ENCODE measurements at places on chromosomes 6 and 20. TPM values are rescaled to one million over a fixed set of nuclear protein-coding genes. Genes with fewer than 3 reads are reported as not detected.

DNA sequence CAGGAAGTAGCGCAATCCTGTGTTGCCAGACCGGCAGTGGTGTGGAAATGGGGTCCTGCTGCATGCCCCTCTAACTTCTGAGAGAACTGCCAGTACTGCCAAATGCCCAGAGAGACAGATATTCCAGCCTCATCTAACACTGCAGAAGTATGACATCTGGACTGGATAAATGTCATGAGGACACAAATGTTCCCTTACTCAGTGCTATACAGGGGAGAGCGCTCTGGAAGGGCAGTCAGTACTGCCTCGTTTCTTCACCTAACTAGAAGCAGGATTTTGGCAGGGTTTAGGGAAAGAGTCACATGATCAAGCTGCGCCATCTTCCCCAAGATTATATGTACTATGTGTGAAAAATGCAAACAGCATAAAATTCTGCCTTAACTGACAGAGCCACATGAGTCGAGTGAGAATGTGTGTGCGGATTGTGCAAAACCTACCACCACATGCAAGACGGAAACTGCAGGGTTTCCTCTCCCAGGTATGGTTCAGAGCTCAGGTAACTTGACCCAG is 59.7 kb downstream of the B4GALT5 start:
- H3K27ac ChIP-seq: no peak overlapping the region
- H3K36me3 ChIP-seq: peaks cover 33% of the 10 kb centered on the region
- no peak for DNase-seq
- no peaks in the 10 kb centered on the region for H3K27me3 ChIP-seq

The IL17A gene
- total RNA-seq: not detected

The LY86 gene
- total RNA-seq: not detected

DNA sequence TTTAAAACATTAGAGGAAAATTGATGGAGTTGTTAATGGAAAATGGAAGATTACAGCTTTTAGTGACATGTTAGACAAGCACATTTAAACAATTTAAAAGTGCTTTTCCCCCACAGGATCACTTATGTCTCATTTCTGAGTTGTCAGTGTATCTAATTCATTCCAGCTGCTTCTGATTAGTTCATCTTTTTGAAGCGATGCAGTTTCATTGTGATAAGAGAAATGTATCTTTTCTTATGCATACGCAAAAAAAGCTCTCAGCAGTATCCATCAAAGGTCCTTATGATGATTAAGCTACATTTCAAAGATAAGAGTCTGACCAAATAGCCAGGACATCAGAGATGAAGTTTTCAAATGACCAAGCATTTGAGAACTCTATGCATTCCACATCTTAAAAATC is 572.6 kb upstream of the SYNCRIP start:
- no peaks in the 10 kb centered on the region for H3K27me3 ChIP-seq
- H3K4me1 ChIP-seq: no peaks in the 10 kb centered on the region
- H3K27ac ChIP-seq: no peak overlapping the region
- no peak overlapping the region for H3K4me3 ChIP-seq
- DNase-seq: no peak

DNA sequence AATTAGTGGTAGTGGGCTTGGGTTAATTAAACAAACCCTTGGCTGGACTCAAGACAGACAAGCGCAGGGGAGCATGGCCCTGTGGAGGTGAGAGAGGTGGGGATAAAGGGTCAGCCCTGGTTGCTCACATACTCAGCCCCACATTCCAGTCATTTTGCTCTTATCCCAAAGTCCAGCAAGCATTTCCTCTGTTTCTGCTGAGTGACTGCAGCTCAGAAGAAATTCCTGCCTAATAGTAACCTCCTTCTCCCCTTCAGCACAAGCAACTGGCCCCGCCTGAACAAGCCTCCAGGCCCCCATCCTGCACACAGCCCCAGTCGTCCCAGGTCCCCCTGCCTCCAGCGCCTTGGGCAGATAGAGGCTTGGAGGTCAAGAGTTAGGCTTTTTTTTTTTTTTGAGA is 3.6 kb upstream of the TFEB start:
- H3K27ac ChIP-seq: no peak overlapping the region
- H3K27me3 ChIP-seq: peaks cover 4% of the 10 kb centered on the region
- no peaks in the 10 kb centered on the region for H3K36me3 ChIP-seq
- H3K4me1 ChIP-seq: no peaks in the 10 kb centered on the region
- no peak overlapping the region for H3K4me3 ChIP-seq
- DNase-seq: no peak

The PSORS1C2 gene
- not detected for total RNA-seq

The CASS4 gene
- 26.1 TPM for total RNA-seq

The HINT3 gene
- total RNA-seq: 6.5 TPM

DNA sequence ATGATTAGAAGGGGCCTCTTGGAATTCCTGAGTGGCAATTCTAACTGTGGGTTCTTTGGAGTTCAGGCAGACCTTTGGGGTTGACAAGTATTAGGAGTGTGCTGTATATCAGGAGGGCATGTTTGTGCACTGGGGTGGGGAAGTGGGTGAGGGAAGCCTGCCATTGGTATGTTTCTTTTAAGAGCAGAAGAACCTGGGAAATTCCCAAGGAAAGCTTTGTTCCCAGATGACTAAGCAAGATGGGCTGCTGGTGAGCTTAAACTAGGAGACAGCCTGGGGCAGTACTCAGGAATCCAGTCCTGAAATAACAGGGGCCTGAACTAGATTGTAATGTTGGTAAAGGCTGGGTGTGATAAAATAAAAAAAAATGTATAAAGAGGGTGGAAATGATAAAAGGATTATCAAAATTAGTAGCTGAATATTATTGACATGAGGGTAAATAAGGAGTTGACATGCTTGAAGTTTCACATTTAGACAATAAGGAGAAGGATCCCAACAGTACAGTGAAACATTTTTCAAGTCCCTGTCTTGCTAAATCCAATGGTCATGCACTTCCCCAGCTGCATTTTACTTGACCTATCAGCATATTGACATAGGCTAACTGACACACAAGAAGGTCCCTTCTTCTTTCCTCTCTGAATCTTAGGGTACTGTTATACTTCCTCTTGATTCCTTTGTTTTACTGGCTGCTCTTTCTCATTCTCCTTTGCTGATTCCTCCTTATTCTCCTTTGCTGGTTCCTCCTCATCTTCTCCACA is 18.4 kb upstream of the IFNGR1 start:
- H3K4me3 ChIP-seq: no peak overlapping the region
- H3K36me3 ChIP-seq: no peaks in the 10 kb centered on the region
- H3K27me3 ChIP-seq: no peaks in the 10 kb centered on the region
- H3K27ac ChIP-seq: peak overlapping the region; percentile 65
- H3K4me1 ChIP-seq: peaks cover 9% of the 10 kb centered on the region
- peak; percentile 88 for DNase-seq

DNA sequence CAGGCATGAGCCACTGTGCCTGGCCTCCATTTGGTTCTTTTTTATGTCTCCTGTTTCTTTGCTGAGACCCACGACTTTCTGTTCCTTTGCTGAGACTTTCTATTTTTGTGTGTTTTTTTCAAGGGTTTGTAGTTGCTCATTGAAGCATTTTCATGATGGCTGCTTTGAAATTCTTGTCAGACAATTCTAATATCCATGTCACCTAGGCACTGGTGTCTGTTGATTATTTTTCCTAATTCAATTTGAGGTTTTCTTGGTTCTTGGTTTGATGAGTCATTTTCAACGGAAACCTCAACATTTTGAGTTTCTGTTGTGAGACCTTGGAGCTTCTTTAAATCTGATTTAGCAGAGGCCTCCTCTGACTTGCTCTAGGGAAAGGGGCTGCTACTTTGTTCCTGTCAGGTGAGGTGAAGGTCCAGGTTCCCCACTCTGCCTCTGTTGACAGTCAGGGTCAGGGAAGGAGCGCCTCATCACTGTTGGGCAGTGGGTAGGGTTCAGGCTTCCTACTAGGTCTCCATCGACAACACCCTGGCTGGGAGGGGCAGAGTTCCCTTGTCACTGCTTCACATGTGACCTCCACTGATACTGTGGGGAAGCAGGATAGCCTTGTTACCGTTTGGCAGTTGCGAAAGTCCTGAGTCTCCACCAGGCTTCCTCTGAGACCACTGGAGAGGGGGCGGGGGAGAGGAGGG is 67.2 kb upstream of the RNF24 start:
- peak; percentile 82 for DNase-seq
- H3K27me3 ChIP-seq: no peaks in the 10 kb centered on the region
- peak overlapping the region; percentile 12 for H3K4me3 ChIP-seq

The HDGFL1 gene
- not detected for total RNA-seq

The SNAI1 gene
- total RNA-seq: 0.54 TPM

GRCh38 chr6:141783585-141783984 is 349.1 kb upstream of the GJE1 start:
- no peak overlapping the region for H3K4me3 ChIP-seq
- H3K4me1 ChIP-seq: no peaks in the 10 kb centered on the region
- DNase-seq: no peak
- no peak overlapping the region for H3K27ac ChIP-seq
- H3K27me3 ChIP-seq: no peaks in the 10 kb centered on the region

GRCh38 chr20:59818911-59819310 is 114.5 kb downstream of the SYCP2 start:
- no peaks in the 10 kb centered on the region for H3K27me3 ChIP-seq
- no peaks in the 10 kb centered on the region for H3K4me1 ChIP-seq
- no peaks in the 10 kb centered on the region for H3K36me3 ChIP-seq
- H3K27ac ChIP-seq: no peak overlapping the region
- DNase-seq: no peak

The MYH7B gene
- total RNA-seq: not detected

The MACROD2 gene
- total RNA-seq: not detected

GRCh38 chr6:68575765-68576439 is 59.2 kb upstream of the ADGRB3 start:
- H3K36me3 ChIP-seq: no peaks in the 10 kb centered on the region
- no peaks in the 10 kb centered on the region for H3K27me3 ChIP-seq
- DNase-seq: no peak
- H3K27ac ChIP-seq: no peak overlapping the region
- H3K4me3 ChIP-seq: no peak overlapping the region

DNA sequence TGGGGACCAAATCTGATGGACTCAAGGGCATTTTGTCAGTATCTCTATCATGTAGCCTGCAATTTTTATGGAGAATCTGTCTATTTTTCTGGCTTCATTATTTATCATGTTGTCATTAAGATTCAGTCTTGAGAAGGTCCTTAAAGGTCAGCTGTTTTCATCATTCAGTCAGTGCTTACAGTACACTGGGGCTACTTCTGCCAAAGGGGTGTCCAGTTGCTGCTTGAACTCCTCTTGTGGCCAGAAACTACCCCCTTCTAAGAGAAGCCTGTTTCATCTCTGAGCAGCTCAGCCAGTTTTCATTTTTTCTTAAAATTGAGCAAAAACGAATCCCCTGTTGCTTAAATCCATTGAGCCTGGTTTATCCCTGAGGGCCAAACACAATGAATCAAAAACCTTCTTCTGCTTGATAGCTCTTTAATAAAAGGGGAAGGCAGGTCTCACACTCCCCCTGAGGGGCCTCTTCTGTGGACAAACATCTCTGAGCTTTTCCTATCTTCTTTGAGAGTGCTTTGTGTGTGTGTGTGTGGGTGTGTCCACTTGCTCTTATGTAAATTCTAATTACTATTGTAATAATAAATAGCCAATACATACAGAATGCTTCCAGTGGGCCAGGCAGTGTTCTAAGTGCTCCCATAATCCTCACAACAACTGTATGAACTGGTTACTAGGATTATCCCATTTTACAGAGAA is 172.2 kb downstream of the PLCB1 start:
- no peak for DNase-seq
- H3K27me3 ChIP-seq: no peaks in the 10 kb centered on the region
- no peaks in the 10 kb centered on the region for H3K36me3 ChIP-seq

The NKX2-2 gene
- total RNA-seq: not detected

- H3K4me1 ChIP-seq: no peaks in the 10 kb centered on the region
- H3K27me3 ChIP-seq: peaks cover 8% of the 10 kb centered on the region
- no peak for DNase-seq
- H3K27ac ChIP-seq: no peak overlapping the region
- H3K36me3 ChIP-seq: no peaks in the 10 kb centered on the region
These were observed 296.1 kb upstream of the FOXQ1 start for GRCh38 chr6:1015825-1016224.

GRCh38 chr20:33010674-33011449 is 3.4 kb downstream of the BPIFB2 start:
- H3K27me3 ChIP-seq: peaks cover 14% of the 10 kb centered on the region
- no peak overlapping the region for H3K27ac ChIP-seq
- no peaks in the 10 kb centered on the region for H3K36me3 ChIP-seq
- no peak overlapping the region for H3K4me3 ChIP-seq
- no peak for DNase-seq
- H3K4me1 ChIP-seq: no peaks in the 10 kb centered on the region

The KCNQ2 gene
- total RNA-seq: not detected

- H3K27ac ChIP-seq: no peak overlapping the region
- no peaks in the 10 kb centered on the region for H3K36me3 ChIP-seq
- peak; percentile 60 for DNase-seq
- H3K4me1 ChIP-seq: no peaks in the 10 kb centered on the region
- no peaks in the 10 kb centered on the region for H3K27me3 ChIP-seq
These were observed 77.8 kb downstream of the ZFAND3 start for GRCh38 chr6:37897321-37897720.

DNA sequence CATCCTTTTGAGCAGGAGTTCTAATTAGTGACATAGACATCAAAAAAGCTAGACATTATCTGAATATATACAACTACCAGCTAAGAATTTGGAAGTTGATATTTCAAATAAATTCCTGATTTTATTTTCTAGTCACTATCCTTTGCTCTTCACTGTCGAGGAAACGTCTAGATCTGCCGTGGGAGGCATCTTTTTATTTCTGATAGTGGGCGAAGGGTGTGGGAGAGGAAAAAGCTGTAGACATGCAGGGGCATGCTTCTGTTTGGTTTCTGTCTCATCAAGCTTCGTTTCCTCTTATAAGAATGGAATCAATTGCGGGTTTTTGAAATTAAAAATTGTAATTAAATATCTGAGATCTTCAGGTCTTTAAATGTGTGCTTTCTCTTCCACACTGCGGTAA is 16.2 kb upstream of the C6orf118 start:
- DNase-seq: no peak
- no peaks in the 10 kb centered on the region for H3K36me3 ChIP-seq
- no peaks in the 10 kb centered on the region for H3K27me3 ChIP-seq
- H3K4me3 ChIP-seq: no peak overlapping the region

The NELFE gene
- 76.0 TPM for total RNA-seq

DNA sequence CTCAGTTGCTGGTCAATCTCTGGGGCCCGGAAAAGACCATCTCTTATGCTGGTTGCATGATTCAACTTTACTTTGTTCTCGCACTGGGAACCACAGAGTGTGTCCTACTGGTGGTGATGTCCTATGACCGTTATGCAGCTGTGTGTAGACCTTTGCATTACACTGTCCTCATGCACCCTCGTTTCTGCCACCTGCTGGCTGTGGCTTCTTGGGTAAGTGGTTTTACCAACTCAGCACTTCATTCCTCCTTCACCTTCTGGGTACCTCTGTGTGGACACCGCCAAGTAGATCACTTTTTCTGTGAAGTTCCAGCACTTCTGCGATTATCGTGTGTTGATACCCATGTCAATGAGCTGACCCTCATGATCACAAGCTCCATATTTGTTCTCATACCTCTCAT is 4.3 kb downstream of the OR2J3 start:
- H3K27me3 ChIP-seq: no peaks in the 10 kb centered on the region
- H3K4me3 ChIP-seq: no peak overlapping the region
- DNase-seq: no peak
- no peaks in the 10 kb centered on the region for H3K36me3 ChIP-seq

The BPIFA1 gene
- not detected for total RNA-seq

- H3K4me3 ChIP-seq: no peak overlapping the region
- peaks cover 32% of the 10 kb centered on the region for H3K27me3 ChIP-seq
- H3K36me3 ChIP-seq: no peaks in the 10 kb centered on the region
- DNase-seq: no peak
These were observed 27.6 kb upstream of the FRMD1 start for GRCh38 chr6:168106633-168107005.

The FAM83B gene
- total RNA-seq: under 0.01 TPM

GRCh38 chr20:7736336-7736735 is 203.9 kb downstream of the HAO1 start:
- no peak overlapping the region for H3K4me3 ChIP-seq
- H3K4me1 ChIP-seq: no peaks in the 10 kb centered on the region
- no peaks in the 10 kb centered on the region for H3K27me3 ChIP-seq
- H3K36me3 ChIP-seq: no peaks in the 10 kb centered on the region
- no peak for DNase-seq

Measured in IMR-90 (cell line).